ENCODE measurements at places on chromosomes 4 and X. TPM values are rescaled to one million over a fixed set of nuclear protein-coding genes. Genes with fewer than 3 reads are reported as not detected.

The RAB39B gene
- total RNA-seq, result 14.8 TPM

The FAM3A gene
- 69.4 TPM for total RNA-seq

The CSN1S1 gene
- not detected for total RNA-seq

The ANKRD50 gene
- total RNA-seq, result 0.93 TPM

The ARMCX2 gene
- 19.8 TPM for total RNA-seq

The CXCL3 gene
- total RNA-seq, result not detected

The SLC10A4 gene
- not detected for total RNA-seq

The PNMA5 gene
- not detected for total RNA-seq

The AKAP14 gene
- not detected for total RNA-seq

The ADH6 gene
- not detected for total RNA-seq

The PCSK1N gene
- total RNA-seq, result 3.6 TPM

The RASL11B gene
- total RNA-seq, result 0.73 TPM

The FRG2 gene
- total RNA-seq, result not detected

The SHOX gene
- not detected for total RNA-seq
